ENCODE measurements at places on chromosomes 3 and 15.
A peak's percentile ranks its signal among the peaks of the same experiment; 100 is the strongest.

DNA sequence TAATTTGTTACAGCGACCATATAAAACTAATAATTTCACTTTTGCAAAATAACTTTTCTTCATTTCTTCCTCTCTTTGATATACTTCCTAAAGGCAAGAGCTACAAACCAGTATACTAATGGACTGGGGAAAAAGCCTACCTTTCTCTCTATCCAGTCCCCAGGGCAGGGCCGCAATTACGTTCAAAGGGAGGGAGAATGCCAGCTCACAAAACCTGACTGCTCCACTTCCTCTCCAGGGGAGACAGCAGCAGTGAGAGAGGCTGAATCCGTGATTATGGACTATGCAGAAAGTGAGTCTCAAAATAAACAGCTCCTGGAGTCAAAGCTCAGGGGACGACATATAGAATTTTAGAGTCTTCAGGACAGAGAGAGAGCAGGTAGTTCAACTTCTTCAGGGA is 126.9 kb upstream of the HES1 start:
- H3K27ac ChIP-seq: no peak overlapping the region
- H3K36me3 ChIP-seq: no peaks in the 10 kb centered on the region
- H3K4me3 ChIP-seq: no peak overlapping the region
- no peak for DNase-seq
- H3K27me3 ChIP-seq: peaks cover 70% of the 10 kb centered on the region

DNA sequence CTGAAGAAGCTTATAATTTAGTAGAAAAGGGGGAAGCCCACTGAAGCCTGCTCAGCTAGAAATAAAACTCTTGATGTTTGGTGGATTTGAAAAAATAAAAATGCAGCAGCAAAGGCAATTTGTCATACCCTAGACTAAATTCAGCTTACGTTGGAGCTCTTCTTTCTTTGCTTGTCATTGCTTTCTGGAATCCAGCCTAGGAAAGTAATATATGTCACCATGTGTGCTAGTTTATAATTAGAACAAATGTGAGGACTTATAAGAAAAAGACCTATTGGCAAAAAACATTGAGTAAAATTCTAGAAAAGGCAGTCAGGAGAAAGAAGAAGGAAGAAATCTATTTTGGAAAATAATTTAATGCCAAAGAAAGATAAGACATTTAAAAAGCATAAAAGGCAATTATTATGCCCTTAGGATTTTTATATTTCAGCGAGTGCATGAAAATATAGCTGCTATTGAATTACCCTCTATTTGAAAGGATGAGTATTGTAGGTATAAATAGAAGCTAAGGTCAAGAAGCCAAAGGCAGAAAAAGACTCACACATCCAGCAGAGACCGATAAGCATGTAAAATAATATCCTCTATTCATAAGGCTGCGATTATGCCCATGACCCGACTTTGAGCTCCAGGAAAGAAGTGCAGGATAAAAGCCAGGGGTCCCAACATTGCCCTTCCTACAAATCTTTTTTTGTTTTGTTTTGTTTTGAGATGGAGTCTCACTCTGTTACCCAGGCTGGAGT is 10.6 kb upstream of the BTBD1 start:
- H3K36me3 ChIP-seq: no peaks in the 10 kb centered on the region
- H3K4me3 ChIP-seq: no peak overlapping the region
- H3K27me3 ChIP-seq: peaks cover 47% of the 10 kb centered on the region
- no peak overlapping the region for H3K27ac ChIP-seq

- DNase-seq: no peak
- H3K27ac ChIP-seq: no peak overlapping the region
- no peaks in the 10 kb centered on the region for H3K4me1 ChIP-seq
- H3K36me3 ChIP-seq: no peaks in the 10 kb centered on the region
- H3K27me3 ChIP-seq: peaks cover 11% of the 10 kb centered on the region
- H3K4me3 ChIP-seq: no peak overlapping the region
Observed at GRCh38 chr3:159781867-159782266, 206.8 kb upstream of the IL12A start.

DNA sequence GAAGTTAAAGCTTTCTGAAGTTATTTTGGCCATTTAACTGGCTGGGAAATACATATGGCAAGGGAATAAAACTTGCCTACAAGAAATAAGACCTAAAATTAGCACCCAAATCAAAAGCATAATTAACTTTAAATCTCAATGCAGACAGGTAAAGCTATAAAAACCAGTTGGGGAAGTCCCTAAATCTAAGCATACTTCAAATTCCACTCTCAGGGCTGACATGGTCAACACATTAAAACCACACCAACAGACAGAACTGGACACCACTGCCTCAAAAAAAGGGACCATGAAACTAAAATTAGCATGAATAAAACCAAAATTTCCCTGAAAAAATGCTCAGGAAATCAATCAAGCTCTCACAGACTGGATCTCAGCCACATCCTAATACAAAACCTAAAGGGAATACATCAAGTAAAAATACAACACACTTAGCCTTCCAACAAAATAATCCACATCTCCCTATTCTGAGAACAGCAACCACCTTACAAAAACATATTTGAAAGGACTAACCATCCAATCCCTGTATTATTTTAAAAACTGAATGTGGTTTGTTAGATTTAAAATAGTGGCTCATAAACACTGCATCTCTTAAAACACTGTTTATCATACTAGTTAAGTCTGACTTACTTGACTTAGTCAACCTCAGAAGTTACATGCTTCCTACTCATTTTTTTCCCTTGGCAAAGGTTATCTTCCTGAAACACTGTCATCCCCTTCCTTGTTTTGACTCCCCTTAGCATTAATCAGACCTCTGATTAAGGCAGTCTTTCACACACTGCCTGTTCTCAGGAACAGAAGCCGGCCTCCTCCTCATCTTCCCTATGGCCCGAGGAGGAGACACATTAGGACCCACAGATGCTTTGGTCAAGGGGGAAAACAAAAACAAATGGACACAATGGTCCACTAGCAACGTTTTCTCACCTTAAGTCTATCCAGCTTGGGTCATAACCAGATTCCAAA is 8.3 kb downstream of the TRA2B start:
- H3K4me1 ChIP-seq: peaks cover 95% of the 10 kb centered on the region
- no peak for DNase-seq
- H3K4me3 ChIP-seq: peak overlapping the region; percentile 99
- no peaks in the 10 kb centered on the region for H3K27me3 ChIP-seq
- peaks cover 88% of the 10 kb centered on the region for H3K36me3 ChIP-seq

- peaks cover 17% of the 10 kb centered on the region for H3K4me1 ChIP-seq
- H3K4me3 ChIP-seq: no peak overlapping the region
- no peak overlapping the region for H3K27ac ChIP-seq
- no peaks in the 10 kb centered on the region for H3K27me3 ChIP-seq
- DNase-seq: no peak
- H3K36me3 ChIP-seq: no peaks in the 10 kb centered on the region
Observed at GRCh38 chr3:170560717-170561382, 25.0 kb downstream of the SLC7A14 start.

DNA sequence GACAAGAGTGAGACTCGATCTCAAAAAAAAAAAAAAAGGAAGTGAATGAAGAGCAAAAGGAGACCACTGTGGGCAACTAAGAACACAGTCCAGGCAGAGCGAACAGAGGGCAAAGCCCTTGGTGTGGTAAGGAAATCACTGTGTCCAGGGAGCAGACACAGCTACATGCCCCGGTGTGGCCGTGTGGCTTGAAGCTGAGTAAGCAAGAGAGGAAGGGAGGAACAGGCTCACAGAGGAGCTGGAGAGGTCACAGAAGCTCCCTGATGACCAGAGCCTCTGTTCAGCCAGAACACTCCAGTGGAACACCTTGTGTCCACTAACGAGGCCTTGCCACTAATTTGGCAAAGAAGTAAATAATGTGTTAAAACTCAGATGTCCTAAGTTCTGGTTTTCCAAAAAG is 60.6 kb upstream of the GATA2 start:
- peaks cover 100% of the 10 kb centered on the region for H3K27me3 ChIP-seq
- no peak for DNase-seq
- no peak overlapping the region for H3K4me3 ChIP-seq
- peak overlapping the region; percentile 62 for H3K27ac ChIP-seq
- peaks cover 4% of the 10 kb centered on the region for H3K4me1 ChIP-seq

DNA sequence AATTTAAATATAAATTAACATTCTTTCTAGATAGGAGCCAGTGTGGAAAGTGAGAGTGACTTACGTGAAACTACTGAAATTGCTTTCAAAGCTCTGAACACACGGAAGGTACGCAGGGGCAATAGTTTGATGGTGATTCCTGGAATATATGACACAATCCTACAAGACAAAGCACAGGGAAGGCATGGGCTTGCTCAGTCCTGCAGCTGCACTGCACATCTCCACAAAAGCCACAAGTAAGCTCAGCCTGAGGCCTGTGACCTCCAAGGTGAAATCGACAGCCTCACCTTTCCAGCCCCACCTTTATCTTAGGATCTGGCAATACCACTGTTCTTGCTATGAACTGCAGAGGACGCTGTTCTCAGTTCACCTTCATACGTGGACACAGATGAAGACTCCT is 109.3 kb upstream of the SCN10A start:
- no peak overlapping the region for H3K27ac ChIP-seq
- H3K4me3 ChIP-seq: no peak overlapping the region
- DNase-seq: no peak
- H3K27me3 ChIP-seq: peaks cover 7% of the 10 kb centered on the region

DNA sequence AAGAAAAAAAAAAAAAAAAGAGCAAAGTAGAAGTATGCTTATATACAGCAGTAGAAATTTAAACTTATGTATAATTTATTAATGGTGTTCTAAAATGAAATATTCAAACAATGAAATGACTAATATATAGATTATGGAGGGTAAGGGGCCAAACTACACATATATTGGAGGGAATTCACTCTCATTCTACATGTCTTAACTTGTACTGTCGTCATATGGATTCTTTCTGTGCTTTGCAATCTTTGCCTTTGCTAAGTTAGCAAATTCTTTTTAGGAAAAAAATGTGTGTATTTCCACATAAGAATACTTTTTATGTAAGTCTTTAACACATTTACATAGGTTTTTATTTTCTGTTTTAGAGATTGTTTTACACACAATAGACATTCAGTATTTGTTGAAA is 118.9 kb upstream of the MBNL1 start:
- H3K36me3 ChIP-seq: no peaks in the 10 kb centered on the region
- no peak overlapping the region for H3K27ac ChIP-seq
- H3K27me3 ChIP-seq: peaks cover 4% of the 10 kb centered on the region
- H3K4me3 ChIP-seq: no peak overlapping the region
- no peak for DNase-seq

GRCh38 chr3:129358772-129359371 is 69.6 kb downstream of the EFCAB12 start:
- no peak overlapping the region for H3K27ac ChIP-seq
- H3K27me3 ChIP-seq: peaks cover 7% of the 10 kb centered on the region
- H3K36me3 ChIP-seq: no peaks in the 10 kb centered on the region

Data from activated naive CD4-positive, alpha-beta T cell treated with anti-CD3 and anti-CD28 coated beads, Interleukin-2, amount 10 ng/mL, durations not matched to agents 7 days and 5 days (primary cell).